RWPE2 (cell line): ENCODE measurements at places on chromosomes 5 and 9.

GRCh38 chr5:1336749-1337488 lies 8.0 kb downstream of the CLPTM1L start:
- DNase-seq: no peak

DNA sequence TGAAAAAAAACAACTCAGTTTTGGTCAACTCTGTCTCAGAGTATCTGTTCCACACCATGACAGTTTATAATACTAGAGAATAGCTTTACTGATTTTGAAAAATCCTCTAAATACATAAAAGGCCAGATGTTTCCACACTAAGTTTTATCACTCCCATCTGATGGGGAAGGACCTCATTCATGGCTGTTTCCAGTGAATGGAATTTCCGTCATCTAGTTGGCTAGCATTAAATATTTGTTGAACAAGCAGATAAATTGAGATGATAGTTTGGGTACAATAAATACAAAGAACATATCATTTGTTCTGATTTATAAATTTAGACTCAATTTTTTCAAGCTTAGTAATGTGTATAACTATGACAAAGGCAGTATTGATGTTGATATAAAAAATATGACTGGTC lies 408.5 kb downstream of the PTPRD start:
- no peak for DNase-seq

- no peak for DNase-seq
Measured at GRCh38 chr5:10372726-10373709, 19.5 kb downstream of the MARCHF6 start.

- peak; percentile 96 for DNase-seq
Measured at GRCh38 chr5:78638423-78638822, 10.1 kb downstream of the LHFPL2 start.

DNA sequence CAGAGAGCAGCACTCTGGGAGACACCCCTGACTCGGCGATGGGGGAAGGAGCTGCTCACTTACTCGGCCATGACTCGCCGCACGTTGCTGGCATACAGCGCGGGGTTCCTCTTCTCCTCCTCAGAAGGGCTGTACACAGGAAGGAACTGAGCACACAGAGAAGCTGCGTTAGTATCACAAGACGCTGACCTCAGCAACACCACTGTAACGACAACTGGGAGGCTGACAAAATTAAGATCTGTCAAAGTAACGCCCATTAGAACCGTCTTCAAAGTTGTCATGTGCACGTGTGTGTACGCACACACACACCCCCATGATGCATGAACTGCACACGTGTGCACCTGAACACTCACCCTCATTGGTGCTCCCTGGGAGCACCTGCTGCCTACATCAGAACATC lies 32.1 kb upstream of the SLC6A3 start:
- no peak for DNase-seq

DNA sequence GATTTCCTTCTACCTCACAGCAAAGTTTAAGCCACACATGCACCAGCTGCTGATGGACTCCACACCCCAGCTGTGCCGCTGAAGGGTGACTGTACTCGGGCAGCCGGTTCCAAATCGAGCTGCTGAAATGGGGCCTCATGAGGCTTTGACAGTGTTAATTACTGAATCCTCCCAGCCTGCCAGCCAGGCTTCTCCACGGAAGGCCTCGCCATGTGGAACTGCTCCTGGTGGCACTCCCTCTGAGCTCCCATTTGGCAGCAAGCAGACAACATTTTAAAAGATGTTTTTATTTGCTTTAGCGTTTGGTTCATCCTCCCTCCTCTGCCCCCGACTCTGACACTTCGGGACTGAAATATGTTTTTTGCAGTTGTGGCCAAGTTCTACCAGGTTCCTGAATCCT lies 479.4 kb upstream of the MPDZ start:
- DNase-seq: no peak

GRCh38 chr5:154625031-154625430 lies 130.1 kb upstream of the LARP1 start:
- peak; percentile 2 for DNase-seq

- DNase-seq: peak; percentile 89
Measured at GRCh38 chr9:108478431-108479332, 377.1 kb downstream of the ACTL7B start.

DNA sequence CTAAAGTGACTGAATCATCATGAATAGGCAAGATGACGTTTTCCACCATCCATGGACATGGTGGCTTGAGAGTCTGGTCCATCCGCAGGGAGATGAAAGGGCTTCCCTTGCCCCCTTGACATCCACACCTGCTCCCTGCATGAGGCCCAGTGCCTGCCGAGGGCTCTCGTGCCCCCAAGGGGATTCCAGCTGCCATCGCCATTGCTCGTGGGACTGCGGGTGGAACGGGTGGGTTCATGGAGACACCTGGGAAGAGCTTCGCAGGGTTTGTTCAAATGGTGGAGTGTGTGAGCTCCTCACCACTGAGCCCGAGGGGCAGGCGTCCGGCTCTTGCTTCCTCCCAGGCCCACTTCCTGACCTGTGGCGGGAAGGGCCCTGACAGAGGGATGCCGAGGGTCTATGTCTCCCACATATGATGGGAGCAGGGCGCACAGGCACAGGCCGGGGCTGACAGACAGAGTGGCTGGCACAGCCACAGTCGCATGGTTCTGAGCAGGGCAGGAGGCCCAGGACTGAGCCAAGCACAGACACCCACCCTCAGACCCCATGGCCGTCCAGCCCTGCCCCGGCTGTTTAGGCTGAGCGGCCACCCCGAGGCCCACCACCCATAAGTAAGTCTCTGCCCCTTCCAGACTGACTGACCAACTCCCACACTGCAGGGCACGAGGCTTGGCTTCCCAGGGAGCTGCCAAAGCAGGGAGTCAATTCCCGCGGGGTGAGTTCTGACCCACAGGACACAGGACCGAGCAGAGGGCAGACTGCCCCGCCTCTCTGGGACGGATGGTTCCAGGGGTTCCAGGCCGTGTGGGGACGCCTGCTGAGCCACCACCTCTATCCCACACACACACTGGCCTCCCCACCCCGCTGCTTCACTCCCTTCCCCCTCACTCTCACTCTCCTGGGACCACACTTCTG lies 70.0 kb upstream of the PPP1R26 start:
- no peak for DNase-seq

DNA sequence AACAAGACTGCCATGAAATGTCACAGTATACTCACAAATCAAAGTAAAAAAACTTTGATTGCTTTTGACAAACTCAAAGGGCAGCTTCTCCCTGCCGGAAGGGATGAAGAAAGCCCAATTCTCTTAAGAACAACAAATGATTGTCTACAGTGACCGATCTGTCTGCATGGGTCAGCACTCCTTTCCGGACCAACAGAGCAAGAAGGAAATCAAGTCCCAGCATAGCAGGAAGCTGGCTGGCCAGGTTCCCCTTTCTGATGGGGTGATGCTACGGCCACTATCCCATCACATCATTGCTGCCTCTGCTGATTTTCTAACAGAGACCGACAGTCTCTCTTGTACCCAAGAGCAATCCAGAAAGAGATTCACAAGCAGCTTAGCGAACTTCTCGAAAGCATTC lies 692 bp downstream of the C1QTNF3 start:
- DNase-seq: no peak

GRCh38 chr5:90037646-90038045 lies 371.9 kb downstream of the CETN3 start:
- DNase-seq: no peak

DNA sequence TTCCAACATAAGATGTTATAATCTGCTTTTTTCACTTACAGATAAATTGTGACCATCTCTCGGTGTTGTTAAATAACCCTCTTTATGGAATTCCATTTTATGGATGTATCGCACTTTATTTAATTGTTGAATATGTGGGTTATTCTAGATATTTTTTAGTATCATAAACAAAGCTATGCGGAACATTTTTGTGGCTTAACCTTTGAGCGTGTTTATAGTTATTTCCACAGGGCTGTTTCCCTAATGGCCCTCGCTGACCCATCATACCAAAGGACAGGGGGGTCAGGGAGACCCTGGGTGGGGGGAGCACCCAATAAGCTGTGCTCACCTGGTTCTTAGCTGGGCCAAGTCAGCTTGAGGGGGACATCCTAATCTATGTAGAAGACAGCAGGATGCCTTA lies 65.3 kb downstream of the NDST1 start:
- DNase-seq: peak; percentile 25

- DNase-seq: no peak
Measured at GRCh38 chr5:41637869-41638268, 127.5 kb upstream of the PLCXD3 start.

DNA sequence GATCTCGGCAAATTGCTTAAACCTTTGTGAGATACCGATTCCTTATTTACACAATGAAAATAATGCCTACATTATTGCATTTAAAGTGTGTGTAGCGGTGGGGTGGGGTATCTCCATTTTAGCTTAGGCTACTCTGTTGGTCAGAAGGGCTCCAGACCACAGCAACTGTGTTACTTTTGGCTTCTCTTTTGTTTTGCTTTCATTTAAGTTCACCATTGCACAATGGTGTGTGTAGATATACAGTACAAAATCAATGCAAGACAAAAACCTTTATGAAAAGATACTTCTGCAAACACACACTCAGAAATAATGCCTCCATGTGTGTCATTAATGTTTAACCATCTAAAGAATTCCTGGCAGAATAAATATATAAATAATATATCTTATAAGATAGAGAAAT lies 279.4 kb downstream of the FBXL17 start:
- DNase-seq: no peak

DNA sequence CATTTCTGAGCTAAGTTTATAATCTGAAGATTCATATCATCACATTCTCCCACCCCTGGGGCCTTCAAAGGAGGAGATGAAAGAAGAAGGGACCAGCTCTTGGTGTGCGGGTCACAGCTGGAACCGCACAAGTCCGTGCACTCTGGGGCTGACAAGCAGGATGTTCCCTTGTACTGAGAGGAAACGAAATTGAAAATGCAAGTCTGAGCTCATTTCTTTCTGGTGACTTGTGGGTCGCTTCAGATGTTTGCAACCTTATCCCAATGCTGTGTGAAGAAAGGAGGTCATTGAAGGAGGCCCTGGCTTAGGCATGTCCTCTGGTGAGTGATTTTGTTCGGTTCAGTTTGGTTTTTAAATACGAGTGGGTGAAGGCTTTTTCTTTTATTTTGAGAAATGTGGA lies 59.6 kb downstream of the C9orf152 start:
- no peak for DNase-seq

GRCh38 chr5:154479160-154479943 lies 1.3 kb upstream of the HAND1 start:
- no peak for DNase-seq

DNA sequence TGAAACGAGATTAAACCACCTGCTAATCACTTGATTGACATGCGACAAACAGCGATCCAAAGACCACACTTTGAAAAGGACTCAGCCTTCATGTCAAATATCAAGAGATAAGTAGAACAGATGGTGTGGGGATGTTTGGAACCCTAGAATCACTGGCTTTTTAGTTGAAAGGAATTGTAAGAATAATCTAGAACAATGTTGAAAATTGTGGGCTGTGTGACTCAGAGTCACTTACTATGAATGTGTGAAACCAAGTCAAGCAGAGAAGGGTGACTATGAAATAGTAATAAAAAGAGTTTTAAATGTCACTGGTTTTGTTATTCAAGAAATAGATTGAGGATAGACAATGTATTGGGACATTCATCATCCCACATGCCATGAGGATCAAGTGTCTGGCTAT lies 14.1 kb upstream of the C1QTNF3 start:
- no peak for DNase-seq

DNA sequence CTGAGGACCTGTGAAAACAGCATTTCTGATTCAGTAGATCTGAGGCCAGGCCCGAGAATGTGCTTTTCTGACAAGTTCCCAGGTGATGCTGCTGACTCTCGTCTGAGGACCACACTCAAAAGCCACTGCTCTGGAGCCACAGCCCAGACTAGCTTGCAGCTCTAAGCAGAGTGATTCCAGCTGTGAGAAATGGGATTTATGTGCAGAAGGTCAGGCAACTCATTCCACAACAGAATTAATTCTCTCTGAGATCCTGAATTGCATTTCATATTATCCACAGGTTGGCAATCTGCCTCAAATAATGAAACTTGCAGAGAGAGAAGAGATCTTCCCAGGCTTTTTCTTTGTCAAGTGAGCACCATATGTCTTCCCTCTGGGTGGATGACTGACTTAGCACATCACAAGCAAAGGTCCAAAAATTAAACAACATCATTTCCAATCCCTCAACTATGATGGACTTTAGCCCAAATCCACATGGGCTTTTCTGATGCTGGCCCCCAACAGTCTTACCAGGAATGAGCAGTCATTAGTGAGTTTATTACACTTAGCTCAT lies 140.2 kb downstream of the ALDH1A1 start:
- no peak for DNase-seq

DNA sequence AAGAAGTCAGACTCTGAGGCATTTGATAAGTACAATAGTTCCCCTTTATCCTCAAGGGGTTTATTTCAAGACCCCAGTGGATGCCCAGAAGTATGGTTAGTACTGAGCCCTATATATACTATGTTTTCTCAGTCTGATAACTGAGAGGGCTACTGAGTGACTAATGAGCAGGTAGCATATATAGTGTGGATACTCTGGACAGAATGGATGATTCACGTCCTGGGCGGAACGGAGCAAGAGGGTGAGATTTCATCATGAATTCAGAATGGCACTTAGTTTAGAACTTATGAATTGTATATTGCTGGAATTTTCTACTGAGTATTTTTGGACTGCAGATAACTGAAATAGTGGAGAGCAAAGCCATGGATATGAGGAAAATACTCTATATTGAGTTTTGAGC lies 457.6 kb downstream of the PLK2 start:
- DNase-seq: peak; percentile 72

DNA sequence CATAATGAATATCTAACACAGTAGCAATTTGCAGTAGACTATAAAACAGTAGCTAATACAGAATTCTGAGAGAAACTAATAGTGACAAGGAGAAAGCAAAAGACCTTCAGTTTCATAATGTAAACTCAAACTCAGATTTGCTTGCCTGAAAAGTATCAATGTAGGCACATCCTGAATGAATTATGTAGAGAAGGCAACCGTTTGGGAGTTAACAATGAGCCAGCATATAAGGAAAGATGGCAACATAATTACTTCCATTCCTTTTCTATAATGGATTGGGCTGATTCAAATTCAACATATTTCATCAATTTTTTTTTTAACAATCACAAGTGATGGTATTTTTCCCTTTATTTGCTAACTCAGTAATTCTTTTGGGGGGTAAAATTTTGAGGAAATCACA lies 261.6 kb downstream of the SEMA5A start:
- DNase-seq: no peak

DNA sequence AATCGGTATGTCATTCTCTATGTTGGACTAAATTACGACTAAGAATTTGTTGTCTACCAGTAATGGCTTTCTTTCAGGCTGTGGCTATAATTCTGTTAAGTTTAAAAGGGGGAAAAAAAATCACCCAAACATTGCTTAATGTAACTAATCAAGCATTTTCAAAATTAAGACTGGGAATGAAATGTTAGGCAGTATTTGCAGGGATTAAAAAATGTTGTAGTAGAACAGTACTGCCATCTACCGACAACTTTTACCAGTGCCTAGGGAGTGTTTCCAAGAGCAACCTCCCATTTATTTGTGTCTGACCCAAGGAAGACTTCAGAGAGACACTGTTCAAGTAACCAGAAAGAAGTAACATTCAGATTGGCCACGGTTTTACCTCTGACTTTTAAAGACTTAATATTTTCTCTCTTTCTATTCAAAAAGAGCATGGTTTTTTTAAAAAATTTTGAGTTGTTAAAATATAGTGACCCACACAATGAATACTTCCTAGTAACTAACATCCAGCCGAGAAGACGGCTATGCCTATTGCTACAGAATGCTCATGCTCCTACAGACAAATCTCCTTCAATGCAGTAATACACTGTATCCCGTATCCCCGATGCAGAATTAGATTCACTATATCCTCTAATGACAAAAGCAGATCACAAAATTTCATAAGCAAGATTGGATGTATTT lies 92.4 kb downstream of the ARL15 start:
- DNase-seq: no peak
